Fibroblast of the aortic adventitia (primary cell): ENCODE measurements at places on chromosomes 1 and 21. TPM values are rescaled to one million over a fixed set of nuclear protein-coding genes. Genes with fewer than 3 reads are reported as not detected.

- DNase-seq, result no peak
Measured at GRCh38 chr1:200035956-200036618, 8.6 kb downstream of the NR5A2 start.

GRCh38 chr1:55860798-55861519 is 645.8 kb upstream of the USP24 start:
- peak; percentile 77 for DNase-seq

FCMR gene
- total RNA-seq, result not detected in 2 replicates

CYP4B1 gene
- not detected in 2 replicates for total RNA-seq

OR10Z1 gene
- total RNA-seq, result not detected in 2 replicates

- DNase-seq, result no peak
Measured at GRCh38 chr1:51728611-51729155, 111.8 kb downstream of the OSBPL9 start.

GRCh38 chr1:72111662-72112061 is 170.7 kb downstream of the NEGR1 start:
- no peak for DNase-seq

GRCh38 chr1:41975850-41976569 is 57.3 kb upstream of the HIVEP3 start:
- no peak for DNase-seq

DNA sequence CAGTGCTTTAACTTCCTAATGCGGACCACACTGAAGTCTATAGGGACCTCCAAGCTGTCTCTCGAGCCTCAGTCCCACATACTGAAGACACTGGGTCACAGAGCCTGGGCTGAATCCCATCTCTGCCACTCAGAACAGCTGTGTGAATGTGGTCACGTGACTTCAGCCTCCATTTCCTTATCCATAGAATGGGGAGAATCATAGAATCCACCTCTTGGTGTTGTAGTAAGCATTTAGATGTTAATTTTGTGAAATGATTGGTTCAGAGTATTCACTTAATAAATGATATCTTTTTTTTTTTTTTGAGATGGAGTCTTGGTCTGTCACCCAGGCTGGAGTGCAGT is 41.2 kb upstream of the LYST start:
- DNase-seq, result no peak

COL8A2 gene
- 11.0 and 20.9 TPM in 2 replicates for total RNA-seq

GRCh38 chr1:904310-904950 is 19.3 kb upstream of the SAMD11 start:
- peak; percentile 67 for DNase-seq

- DNase-seq, result no peak
Measured at GRCh38 chr1:149979245-149979971, 31.1 kb downstream of the OTUD7B start.

LCE1C gene
- not detected in 2 replicates for total RNA-seq

- DNase-seq, result peak; percentile 41
Measured at GRCh38 chr1:43540653-43541071, 10.0 kb downstream of the PTPRF start.

DNA sequence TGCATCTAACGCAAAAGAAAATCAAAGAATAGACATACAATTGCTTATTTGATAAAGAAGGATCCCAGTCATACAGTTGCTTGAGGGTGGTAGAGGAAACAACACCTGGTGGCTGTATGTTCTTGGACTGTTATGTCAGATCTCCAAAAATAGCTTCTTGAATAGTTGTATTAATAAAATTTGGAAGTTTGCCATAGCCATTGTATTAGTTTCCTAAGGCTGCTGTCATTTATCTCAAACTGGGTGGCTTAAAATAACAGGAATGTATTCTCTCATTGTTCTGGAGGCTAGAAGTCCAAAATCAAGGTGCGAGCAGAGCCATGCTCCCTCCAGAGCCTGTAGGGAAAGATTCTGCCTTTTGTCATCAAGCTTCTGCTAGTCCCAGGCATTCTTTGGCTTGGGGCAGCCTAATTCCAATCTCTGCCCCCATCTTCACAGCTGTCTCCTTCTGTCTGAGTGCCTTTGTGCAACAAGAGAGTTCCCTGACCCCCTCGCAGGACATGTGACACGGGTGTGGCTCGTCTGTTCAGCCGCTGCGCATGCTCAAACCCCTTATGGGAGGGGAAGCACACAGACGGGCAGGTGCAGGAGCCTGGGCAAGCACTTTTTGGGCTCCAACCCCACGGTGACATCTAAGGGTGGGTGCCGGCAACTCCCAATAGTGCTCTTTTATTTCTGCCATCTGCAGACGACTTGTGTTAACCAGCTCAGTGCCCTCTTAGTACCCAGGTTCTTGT is 21.7 kb upstream of the GRIK1 start:
- no peak for DNase-seq

VWA1 gene
- 1.8 and 2.9 TPM in 2 replicates for total RNA-seq

DNA sequence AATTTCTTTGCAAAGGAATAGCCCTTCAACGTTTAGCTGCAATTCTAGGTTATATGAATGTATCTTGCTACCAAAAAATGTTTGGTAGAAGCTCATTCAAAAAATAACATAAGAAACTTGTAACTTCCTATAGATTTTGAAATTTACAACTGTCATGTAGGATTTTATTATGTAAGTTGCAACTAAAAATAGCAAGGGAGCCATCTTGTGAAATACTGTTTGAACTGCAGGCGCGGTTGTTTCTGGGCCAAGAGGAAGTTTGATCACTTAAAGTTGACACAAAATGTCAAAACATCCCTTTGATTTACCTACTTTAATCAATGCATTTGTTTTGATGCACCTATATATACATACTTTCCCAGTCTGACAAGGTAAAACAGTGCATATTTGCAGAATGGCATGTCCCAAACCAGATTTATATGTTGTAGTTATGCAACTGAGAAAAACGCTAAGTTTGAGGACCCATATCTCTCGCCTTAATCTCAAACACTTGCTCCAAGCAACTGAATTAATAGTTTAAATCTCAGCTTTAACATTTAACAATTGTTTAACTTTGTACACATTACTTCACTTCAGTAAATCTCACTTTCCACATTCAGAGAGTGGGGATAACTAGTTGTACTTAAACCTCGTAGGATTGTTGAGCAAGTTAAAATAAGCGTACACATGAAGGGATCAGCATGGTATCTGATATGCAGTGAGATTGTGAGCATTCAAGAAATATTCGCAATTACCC is 63.9 kb downstream of the KCNK2 start:
- peak; percentile 60 for DNase-seq

- DNase-seq, result no peak
Measured at GRCh38 chr1:32073299-32074229, 825 bp downstream of the TMEM39B start.

DNA sequence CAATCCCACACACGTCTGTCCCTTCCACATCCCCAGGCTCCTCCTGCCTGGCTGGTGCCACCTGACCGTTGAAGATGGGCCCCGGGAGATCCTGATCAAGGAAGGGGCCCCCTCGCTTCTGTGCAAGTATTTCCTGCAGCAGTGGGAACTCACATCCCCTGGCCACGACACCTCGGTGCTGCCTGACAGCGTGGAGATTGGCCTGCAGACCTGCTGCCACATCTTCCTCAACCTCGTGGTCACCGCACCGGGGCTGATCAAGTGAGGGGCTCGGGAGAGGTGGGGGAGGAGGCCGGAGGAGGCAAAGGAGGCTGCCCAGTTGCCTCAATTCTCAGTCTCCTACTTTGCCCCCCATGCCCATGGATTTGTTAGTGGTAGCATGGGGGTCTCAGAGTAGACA is 5.6 kb downstream of the NCDN start:
- DNase-seq, result no peak

DNA sequence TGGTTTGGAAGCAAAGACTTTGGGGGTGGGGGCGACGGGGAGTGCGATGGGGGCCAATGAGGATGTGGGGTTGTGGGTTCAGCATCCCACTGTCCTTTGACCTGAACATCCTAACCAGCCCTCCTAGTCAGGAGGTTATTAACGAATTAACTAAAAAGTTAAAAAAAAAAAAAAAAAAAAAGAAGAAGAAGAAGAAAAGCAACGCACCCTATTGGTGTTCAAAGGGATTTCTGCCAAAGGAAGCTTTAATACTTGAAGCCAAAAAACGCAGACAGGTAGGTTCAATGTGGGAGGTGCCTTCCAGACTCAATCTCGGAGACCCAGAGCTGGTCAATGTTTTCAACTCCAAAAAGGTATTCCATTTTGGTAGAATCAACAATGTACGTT is 2.2 kb downstream of the CLIC6 start:
- DNase-seq, result no peak

DNA sequence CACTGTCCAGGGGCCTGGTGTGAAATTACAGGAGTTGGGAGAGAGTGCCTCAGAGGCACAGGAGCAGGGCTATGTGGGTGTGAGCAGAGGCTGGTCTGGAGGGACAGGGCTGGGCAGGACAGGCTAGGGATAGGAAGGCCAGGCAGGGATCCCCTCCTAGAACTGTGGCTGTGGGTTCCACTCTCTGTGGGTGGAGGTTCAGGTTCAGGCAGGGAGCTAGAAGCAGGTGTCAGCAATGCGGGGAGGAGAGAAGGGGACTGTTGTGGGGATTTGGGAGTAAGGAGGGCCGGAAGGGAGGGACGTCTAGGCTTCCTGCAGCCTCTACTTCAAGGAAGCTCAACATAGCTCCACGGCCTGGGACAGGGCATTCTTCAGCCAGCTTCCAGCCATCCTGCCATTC is 8.3 kb upstream of the GPR61 start:
- DNase-seq, result no peak

DNA sequence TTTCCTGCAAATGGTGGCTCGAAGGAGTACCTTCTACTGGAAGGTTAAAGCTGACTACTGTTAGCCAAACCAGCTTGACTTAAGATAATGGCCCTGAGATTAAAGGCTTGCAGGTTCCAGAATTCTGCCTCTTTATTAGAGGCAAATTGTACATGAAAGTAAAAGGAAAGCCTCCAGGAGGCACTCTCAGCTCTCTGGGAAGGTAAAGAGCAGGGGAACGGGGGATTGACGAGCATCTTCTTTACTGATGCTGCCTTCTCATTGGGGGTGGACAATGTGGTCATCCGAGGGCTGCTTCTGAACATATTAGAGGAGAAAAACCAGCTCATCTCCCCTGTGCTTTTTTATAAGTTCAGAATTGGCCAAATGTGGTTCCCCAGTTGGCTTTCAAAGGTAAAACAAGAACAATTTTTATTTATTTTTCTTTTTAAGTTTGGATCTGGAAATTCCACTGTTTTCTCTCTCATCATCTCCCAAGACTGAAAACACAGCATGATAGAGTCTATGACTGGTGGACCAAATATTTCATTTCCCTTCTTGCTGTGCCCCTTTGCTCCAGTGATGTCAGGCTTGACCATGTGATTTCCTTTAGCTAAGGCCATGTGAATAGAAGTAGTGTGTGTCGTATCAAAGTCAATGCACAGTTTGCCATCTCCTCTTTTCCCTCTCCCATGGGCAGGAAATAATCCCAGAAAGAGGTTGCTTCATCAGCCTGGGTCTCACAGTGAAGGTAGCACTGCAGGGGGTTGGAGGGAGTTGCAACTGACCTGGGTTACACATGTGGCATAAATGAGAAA is 292.7 kb downstream of the PRDM2 start:
- peak; percentile 8 for DNase-seq

DNA sequence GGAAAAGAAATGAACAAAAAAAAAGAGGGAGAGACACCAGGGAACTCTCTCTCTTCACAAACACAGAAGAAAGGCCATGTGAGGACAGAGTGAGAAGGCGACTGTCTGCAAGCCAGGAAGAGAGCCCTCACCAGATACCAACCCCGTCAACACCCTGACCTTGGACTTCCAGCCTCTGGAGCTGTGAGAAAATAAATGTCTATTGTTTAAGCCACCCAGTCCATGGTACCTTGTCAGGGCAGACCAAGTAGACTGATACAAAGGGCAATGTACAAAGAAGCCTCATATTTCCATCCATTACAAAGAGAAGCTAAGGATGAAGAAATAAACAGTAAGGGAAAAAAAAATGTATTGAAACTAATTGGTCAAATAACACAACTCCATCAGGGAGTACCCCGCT is 146.6 kb downstream of the ZNF281 start:
- no peak for DNase-seq

GRCh38 chr1:65792669-65793358 is at the start of gene PDE4B:
Gene PDE4B, plus strand, starts transcription at chr1:65792895.
- DNase-seq, result no peak

DNA sequence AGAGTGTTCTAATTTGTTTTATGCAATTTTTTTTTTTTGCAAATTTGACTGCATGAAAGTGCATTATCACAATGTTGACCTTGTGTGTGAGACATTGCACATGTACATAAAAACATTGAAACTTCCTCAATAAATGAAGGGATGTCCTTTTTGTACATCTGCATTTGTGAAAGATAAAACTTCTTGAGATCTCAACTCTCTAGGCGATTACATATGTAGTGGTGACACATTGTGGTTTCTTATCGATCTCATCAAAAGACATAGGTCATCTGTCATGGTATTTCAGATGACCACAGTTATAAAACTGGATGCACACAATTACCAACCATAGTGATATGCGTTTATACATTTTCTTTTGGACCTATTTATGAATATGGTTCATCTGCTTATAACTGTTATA is 35.6 kb upstream of the C21orf91 start:
- DNase-seq, result no peak

LORICRIN gene
- not detected in 2 replicates for total RNA-seq

DNA sequence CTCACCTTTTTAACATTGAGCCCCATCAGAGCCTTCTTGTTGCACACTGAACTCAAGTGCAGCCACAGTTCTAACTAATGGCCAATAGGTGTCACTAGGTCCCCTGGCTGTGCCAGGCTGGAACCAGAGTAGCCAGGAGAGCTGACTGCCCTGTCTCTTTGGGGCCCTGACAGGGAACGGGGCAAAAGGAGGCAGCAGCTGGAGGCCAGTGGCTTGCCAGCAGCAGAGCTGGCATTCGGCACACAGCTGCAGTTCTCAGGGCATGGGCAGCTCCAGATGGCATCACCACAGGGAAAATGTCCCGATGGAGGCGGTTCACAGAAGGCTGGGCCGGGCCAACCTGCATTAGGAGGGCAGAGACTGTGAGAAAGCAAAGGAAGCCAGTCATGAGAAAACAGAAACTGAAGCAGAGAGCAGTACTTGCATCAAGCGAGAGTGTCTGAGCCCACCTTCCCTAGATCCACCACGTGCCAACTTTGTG is 188.6 kb downstream of the FCRL5 start:
- peak; percentile 43 for DNase-seq

DNA sequence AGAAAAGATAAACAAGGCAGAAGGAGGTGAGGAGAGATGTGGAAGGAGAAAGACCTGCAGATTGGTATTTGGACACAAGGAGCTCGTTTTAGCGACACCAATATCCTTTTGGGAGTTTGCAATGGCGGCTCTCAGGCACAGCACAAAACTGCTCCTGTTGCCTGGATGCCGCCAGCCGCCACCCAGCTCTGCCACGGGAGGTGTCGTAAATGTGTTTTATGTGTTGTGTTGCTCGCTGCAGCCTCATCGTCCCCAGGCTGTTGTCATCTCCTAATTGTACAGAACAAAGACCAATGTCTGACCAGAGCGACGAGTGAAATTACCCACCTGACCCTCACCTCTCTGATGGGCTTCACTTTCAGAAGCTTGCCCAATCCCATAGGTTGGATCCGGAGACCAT is 96.6 kb upstream of the ZNF281 start:
- no peak for DNase-seq

C4BPB gene
- total RNA-seq, result not detected in 2 replicates

- no peak for DNase-seq
Measured at GRCh38 chr1:199979071-199979470, 48.4 kb upstream of the NR5A2 start.

GPN2 gene
- 7.0 and 8.7 TPM in 2 replicates for total RNA-seq
